ENCODE measurements at places on chromosomes 16 and 17. TPM values are rescaled to one million over a fixed set of nuclear protein-coding genes. Genes with fewer than 3 reads are reported as not detected.

DNA sequence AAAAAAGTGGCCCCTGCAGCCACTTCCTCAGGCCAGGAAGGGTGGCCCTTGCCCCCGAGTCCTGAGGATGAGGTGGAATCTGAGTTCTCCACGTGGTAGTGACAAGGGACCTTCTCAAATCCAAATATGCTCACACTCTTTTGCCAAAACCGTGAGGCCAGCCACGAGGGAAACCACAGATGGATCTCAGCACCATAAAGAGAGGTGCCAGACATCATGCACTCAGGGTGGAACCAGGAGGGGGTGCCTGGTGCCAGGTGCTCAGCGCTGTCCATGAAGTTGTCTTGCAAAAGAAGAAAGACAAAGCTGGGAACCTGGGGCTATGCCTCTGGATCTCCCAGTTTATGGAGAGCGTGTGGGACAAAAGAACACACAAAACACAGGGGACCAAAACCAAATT is 45.2 kb upstream of the MED9 start:
- DNase-seq = no peak

GRCh38 chr17:63150994-63151464 is 185.0 kb downstream of the TANC2 start:
- DNase-seq = no peak

DNA sequence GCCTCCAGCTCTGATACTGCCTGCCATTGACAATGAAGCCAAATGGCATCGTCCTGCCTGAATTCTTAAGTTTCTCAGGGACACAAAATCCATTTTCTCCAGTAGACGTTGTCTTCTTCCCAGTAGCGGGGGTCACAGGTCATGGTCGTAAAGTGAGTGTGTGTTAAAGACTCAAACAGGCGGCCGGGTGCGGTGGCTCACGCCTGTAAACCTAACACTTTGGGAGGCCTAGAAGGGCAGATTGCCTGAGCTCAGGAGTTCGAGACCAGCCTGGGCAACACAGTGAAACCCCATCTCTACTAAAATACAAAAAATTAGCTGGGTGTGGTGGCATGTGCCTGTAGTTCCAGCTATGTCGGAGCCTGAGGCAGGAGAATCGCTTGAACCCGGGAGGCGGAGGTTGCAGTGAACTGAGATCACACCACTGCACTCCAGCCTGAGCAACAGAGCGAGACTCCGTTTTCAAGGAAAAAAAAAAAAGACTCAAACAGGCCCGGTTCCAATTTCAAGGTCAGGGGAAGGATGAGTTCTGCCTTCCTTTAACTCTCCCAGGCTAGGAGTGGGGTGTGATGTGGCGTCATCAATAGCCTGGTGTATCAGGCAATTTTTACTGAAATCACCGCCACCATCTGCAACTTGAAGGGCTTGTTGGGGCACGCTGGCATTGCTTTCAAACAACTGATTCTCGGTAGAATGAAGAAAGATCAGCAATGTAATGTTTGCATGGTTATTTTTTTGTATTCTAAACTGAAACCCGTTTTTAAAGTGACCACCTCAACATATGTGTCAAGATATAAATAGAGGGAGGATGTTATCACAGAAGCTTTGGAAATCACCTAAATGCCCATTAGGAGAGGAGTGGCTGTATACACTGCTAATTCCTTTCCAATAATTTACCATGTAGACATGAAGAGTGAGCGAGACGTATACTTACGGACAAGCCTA is 91.0 kb downstream of the WSCD1 start:
- no peak for DNase-seq

DNA sequence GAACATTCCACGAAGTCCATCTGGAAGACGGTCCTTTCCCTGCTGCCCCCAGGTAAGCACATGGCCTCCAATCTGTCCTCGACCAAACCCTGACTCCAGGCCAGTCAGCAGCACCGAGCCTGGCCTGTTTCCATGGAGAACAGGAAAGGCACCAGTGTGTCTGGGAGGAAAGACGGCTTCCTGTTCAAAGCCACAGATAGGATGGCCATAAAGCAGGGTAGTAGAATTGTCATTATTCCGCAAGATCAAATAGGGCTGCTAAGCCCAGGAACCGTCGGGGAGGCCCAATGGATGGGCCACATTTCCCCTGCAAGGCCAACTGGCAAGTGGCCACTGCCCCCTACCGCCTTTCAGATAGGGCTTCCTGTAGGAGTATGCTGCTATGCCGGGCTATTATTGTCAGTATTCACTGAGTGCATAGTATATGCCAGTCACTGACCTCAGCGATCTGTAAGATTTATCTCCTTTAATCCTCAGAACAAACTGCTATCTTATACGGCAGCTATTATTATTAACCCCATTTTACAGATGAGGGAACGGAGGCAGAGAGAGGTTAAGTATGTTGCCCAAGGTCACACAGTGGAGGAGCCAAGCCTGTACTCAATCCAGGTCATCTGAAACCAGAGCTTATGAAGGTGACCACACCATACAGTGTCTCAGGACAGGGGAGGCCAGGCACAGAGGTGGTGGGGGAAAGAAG is 23.0 kb upstream of the PLCG2 start:
- DNase-seq = no peak

DNA sequence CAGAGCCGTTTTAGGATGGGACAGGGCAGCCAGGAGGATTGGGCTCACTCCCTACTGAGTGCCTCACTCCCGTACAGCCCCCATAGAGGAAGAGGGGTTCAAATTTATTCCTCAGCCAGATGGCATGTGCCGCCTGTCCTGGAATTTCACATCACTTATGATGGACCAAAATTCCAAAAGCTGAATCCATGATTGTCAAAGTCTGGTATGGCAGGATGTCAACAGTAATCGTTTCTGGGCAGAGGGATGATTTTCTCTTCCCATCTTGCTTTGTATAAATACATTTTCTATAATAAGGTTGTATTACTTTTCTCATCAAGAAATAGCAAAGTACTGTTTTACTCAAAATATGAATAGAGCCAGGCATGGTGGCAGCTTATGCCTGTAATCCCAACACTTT is 38.7 kb upstream of the STH start:
- DNase-seq = no peak

GRCh38 chr17:67546578-67547527 is 169.8 kb downstream of the PITPNC1 start:
- peak; percentile 28 for DNase-seq

- DNase-seq = no peak
Measured at GRCh38 chr17:15945527-15946191, 729 bp downstream of the ADORA2B start.

GRCh38 chr16:27197004-27197403 is 6.3 kb upstream of the KDM8 start:
- no peak for DNase-seq

GRCh38 chr17:40430272-40431230 is 12.7 kb upstream of the IGFBP4 start:
- no peak for DNase-seq

GRCh38 chr17:524406-524950 is 171.9 kb upstream of the RPH3AL start:
- no peak for DNase-seq

DNA sequence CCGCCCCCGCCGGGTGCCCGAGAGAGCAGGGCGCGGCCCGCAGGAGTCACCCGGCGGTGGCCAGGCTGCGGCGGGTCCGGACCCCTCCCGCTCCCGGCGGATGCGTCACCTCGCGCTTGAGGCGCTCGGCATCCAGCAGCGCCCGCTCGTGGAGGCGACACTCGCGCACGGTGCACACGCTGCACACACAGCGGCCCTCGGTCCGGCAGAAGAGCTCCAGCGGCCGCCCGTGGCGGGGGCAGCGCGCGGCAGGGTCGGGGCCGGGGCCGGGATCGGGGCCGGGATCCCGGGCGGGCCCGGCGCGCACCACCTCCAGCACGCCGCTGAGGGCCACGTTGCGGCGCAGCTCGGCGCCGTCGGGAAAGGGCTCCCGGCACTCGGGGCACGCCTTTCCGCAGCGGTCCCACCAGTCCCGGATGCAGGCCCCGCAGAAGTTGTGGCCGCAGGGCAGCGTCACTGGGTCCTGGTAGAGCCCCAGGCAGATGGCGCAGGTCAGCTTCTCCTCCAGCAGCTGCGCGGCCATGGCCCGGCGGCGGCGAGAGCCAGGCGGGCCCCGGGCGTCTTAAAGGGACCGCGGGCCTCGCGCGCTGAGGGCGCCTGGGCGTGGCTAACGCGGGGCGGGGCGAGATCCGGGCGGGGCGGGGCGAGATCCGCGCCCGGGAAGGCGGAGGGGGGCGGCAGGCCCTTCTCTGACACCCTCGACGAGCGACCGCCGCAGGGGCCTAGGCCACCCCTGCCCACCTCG is at the start of gene TRIM65:
TSS of gene TRIM65 (minus strand) at position 537 of the 745 bp plus-strand sequence. CDS start at position 523, 14 bp downstream.
- DNase-seq = peak; percentile 74

DNA sequence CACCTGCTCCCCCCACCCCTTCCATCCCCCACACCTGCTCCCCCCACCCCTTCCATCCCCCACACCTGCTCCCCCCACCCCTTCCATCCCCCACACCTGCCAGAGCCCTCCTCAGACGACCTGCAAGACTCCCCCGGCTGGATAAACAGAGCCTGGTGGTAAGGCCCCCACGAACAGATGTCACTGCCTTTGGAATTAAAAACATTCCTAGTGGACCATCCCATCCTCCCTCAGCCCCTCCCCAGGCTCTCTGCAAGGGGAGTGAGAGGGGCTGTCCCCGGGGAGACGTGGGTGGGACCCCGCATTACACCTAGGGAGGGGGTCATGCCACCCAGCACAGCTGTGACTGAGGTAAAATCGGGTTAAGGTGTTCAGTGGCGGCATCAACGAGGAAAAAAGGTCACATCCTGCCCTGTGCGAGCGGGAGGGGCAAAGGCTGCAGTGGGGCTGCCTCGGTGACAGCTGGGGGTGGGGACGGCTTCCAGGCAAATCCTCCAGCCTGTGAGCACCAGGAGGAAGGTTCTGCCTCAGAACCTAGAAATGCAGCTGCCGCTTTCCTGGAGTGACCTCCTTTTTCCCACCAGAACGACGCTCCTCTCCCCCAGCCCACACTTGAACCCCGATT is 38.7 kb downstream of the TIMM22 start:
- DNase-seq = no peak

GRCh38 chr17:34306466-34306865 is 12.8 kb upstream of the CCL8 start:
- DNase-seq = peak; percentile 15

DNA sequence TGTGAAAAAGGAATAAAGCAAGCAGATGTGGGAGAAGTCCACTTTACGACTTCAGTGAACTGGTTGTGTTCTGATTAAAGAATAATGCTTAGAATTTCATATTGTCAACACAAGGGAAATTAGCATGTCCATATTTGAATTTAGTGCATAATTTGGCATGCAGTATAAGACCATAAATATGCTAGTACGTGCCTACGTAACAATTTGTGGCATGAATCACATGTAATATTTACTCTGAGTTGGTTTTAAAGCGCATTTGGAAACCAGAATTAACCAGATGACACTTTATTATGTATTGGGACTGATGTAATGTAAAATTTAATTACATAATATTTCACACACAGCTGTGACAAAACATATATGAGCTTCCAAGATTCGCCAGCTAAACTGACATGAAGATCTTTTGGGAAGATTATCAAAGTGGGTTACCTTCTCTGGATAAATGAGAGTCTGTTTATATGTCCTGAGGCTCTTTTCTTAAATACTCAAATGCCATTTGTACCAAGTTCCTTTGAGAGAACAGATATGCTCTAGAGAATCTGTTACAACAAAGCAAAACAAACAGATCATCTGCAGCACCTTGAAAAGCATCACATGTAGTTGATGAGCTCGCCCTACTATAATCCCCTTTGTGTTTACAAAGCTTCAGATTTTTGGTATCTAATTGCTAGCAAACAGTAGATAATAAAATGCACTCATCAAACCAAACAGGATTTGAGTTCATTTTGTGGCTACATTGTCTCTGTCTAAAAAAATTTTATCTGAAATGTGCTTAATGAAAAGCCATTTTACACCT is 1468.6 kb downstream of the CDH11 start:
- DNase-seq = no peak

DNA sequence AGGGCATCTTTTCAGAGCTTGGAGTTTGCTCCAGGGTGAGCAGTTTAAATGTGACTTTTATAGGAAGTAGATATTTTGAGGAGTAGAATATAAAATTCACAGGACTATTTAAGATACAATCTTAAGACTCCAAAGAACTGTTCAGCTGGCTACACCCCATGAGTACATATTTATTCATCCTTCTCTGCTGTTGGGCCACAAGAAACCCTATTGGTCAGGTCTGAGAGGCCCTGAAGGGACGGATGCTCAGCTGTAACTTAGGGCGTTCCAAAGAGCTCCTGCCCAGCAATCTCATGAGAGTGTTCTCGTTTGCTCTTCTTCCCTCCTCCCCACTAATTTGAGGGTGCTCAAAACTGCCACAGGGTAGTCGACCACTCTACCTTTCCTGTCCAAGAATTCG is 7.3 kb downstream of the ST6GALNAC2 start:
- no peak for DNase-seq

DNA sequence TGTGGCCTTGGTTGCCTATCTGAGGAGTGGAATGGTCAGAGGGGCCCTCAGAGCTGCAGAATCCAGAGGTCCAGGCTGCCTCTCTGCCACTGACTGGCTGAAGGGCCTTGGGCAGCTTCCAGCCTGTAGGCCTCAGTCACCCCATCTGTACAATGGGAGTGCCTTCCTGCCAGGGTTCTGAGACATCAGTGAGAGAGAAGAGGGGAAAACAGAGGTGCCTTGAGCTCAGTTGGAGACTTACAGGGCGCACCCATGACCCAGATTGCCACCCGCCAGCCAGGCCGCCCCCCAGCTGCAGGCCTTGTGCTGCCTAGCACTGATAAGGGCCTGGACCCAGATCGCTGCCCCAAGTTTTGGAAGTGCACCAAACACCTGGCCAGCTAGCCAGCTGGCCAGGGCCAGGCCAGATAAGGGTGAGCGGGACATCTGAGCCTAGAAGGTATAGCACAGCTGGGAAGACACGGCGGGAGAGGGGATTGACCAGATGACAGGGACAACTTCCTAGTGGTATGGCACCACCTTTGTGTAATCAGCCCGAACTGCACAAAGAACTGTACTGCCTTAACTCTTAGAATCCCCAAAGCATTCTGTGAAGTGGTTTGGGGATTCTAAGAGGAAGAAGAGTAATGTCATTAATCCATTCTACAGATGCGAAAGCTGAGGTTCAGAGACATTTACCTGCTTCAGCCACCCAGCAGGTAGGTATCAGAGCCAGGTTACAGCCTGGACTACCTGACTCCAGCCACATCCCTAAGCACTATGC is 1.4 kb downstream of the SLC4A1 start:
- no peak for DNase-seq

Gene BRIP1
- total RNA-seq = 12.3 TPM

Gene CYGB
- total RNA-seq = not detected

Gene SSTR5
- not detected for total RNA-seq

Gene CNTNAP4
- not detected for total RNA-seq

Gene INCA1
- total RNA-seq = not detected

Gene WFIKKN2
- total RNA-seq = not detected

Gene SLC5A11
- total RNA-seq = 0.64 TPM

Gene ESRP2
- 103 TPM for total RNA-seq

Gene NOMO2
- total RNA-seq = 236 TPM

Gene KRT24
- total RNA-seq = 2.4 TPM

All from Calu3 (cell line).